Activated CD8-positive, alpha-beta T cell treated with anti-CD3 and anti-CD28 coated beads for 36 hours (primary cell): ENCODE measurements at places on chromosomes 6 and 20. TPM values are rescaled to one million over a fixed set of nuclear protein-coding genes. Genes with fewer than 3 reads are reported as not detected.

SMOC2 gene
- total RNA-seq: not detected

PACRG gene
- total RNA-seq: not detected

GRCh38 chr6:116393430-116393829 lies 22.7 kb downstream of the DSE start:
- DNase-seq: no peak

DNA sequence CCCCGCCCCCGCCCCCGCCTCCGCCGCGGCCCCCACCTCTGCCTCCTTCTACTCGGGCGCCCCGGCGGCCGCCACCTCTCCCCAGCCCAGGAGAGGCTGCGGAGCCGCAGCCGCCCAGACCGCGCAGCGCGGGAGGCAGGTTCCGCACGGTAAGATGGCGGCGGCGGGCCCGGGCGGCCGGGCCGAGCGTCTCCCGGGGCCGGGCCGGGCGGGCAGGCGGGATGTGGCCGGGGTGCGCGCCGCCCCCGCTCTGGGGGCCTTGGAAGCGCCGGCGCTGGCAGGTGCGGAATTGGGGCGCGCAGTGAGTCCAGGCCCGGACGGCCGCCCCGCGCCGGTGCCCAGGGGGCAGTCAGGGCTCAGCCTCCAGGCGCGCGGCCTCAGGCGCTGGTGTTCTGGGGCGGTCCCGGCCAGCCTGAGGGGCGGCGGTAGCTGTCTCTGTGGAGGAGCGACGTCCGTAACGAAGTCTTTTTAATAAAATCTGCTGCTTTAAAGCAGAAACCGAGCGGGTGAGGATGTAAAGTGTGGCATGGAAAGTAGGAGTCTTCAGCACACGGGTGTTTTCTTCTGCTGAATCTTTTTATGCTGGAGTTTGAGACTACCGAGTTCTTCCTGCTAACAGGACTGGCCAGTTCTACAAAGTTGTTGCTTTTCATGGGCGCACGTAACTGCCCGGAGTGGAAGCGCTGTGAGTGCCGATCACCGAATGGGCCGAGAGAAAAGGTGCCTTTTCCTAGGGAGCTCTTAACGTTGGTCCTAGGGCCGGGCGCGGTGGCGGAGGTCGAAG lies at the start of gene GID8:
GID8 (plus strand) TSS at position 43 of the 784 bp plus-strand sequence. CDS start 3,356 bp downstream, outside the sequence.
- DNase-seq: peak; percentile 68

GRCh38 chr6:41509580-41509979 lies 36.6 kb upstream of the FOXP4 start:
- DNase-seq: no peak
